Retina (tissue), 1 donor: ENCODE measurements at places on chromosomes 12 and 14.
A peak's percentile ranks its signal among the peaks of the same experiment; 100 is the strongest.

GRCh38 chr12:15839682-15840081 is 42.5 kb upstream of the STRAP start:
- DNase-seq = no peak

- DNase-seq = peak; percentile 94
Measured at GRCh38 chr12:55738123-55739024, 4.5 kb upstream of the GDF11 start.

DNA sequence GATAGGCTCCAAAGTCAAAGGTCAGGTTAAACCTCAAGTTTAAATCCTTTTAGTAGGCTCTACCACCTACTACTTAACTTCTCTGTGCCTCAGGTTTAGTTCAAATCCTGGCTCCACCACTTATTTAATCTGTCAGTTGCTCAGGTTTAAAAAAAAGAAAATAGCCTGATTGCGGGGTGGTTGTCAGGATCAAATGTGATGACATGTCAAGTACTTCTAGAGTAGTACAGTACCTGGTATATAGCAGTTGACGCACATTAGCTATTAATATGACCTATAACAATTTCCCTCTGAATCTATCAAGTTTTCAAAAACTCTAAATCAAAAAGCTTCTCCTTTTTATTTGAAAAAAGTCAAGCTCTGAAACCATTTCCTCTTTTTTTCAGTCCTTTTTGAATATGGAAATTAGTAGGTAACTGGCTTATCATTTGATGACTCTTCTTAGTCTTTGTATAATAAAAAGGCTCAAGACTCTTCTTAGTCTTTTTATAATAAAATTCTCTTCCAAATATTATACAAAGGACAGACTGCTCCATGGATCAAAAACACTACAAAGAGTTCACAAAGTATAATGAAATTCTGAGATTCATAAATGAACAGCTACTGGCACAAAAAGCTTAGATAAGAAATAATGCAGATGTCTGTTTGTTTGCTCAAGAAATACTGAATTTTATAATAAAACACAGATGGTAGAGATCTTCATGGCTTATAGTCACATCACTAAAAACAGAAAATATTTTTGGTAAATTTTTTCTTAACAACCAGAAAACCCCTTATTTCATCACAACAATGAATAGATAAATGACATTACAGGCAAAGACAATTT is 5.0 kb downstream of the OSBPL8 start:
- no peak for DNase-seq

DNA sequence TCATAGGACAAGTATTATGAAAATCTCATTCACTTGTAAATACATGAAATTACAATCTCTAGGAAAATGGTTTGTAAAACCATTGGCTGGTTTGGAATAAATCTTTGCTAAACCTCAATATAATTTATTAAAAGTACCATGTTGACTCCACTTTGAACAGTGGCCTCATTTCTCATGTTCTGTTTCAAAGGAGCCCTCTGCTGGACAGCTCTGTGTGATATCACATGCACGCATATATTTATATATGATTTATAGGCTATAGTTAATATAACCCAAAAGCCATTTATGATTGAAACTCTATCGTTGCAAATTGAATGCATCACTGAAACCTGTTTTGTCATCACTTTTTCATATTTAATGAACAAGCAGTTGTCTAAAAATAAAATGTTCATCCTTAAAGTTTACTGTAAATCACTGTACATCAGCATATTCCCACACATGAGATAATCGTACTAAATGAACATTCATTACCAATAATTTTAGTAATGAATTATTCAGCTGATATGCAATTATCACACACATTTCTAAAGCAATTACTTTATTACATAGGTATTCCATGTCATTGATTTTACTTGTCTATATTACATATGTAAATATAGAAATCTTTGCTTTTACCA is 493.8 kb downstream of the NPAS3 start:
- no peak for DNase-seq

GRCh38 chr12:54175200-54175963 is 13.4 kb downstream of the SMUG1 start:
- no peak for DNase-seq

DNA sequence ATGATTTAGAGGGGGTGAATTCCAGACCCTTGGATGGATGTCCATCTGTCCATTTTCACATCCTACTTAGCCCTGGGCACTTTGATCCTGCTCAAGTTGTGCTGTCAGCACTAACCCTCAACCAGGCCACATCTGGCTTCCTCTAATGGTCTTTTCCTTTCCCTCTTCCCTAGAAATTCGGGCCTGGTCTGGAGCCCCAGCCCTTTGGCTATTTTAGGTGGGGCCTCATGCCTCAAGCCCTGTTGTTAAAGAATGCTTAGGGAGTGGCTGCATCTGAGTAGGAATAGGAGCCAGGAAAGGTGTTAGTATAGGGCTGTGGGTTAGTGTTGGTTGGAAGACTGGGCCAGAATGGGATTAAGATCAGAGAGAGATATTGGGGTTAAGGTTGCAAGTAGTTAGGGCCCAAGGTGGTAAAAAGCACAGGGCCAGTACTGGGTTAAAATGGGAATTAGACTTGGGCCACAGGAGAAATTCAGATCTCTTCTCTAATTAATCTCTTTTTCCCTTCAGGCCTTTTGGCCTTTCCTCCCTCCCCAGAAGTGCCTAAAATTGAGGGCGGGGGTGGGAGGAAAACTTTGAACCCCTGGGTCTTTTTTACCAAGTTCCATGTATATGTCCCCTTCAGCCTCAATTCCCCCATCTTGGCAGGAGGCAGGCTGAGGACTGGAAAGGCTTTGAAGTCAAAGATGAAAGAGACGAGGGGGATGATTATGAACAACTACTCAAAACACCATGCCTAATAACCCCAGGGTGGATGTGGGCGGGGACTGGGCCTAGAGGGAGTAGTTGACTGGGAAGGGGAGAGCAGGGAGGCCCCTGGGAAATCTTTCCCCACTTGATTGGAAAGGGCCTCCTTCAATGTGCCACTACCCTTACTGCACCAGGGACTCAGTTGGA is 4.0 kb upstream of the ZNF385A start:
- peak; percentile 19 for DNase-seq

DNA sequence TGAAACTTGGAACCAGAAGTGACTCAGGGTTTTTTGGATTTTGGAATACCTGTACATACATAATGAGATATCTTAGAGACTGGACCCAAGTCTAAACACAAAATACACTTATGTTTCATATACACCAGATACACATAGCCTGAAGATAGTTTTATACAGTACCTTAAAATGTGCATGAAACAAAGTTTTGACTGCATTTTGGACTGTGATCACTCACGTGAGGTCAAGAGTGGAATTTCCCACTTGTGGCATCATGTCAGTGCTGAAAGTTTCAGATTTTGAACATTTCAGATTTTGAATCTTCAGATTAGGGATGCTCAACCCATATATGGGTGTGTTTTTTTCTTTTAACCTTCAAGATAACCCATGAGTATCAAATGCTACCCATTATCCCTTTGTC is 6.6 kb downstream of the SBNO1 start:
- DNase-seq = no peak

DNA sequence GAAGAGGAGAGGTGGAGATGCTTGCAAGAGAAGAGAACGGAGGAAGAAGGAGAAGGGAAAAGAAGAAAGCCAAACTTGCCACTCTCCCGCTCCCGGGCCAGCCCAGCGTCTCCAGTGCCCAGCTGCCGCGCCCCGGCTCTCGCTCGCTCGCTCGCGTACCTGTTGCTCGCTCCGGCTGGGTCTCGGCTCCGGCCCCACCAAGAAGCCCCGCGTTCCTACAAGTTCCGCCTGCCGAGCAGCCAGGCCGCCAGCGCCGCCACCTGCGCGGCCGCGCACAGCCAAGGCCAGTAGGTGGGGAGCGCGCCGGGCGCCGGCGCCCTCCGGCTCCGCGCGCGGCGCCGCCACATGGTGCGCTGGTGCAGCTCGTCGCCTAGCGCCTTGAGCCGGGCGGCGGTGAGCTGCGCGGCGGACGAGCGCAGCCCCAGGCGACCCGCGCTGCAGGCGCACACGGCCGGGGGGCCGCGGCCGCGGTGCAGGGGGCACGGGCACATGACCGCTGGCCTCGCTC is 370 bp downstream of the HRK start:
- DNase-seq = peak; percentile 65

- DNase-seq = no peak
Measured at GRCh38 chr14:53183611-53184010, 30.5 kb upstream of the DDHD1 start.

DNA sequence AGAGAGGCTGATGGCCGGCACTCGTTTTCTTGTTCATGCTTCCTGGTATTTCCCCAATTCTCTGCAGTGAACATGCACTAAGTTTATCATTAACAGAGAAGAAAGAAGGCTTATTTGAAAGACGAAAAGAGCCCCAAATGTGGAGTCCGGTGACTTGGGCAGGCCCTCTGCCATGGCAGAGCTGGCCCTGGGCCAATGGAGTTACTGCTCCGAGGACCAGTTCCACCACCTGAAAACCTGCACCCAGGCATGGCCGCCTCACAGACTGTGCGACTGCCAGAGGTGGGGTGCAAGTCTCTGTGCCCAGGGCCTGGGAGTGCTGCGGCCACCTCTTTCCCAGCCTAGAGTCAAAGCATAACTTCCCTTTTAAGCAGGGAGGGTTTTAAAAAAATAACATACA is 24.9 kb downstream of the DEGS2 start:
- DNase-seq = no peak

DNA sequence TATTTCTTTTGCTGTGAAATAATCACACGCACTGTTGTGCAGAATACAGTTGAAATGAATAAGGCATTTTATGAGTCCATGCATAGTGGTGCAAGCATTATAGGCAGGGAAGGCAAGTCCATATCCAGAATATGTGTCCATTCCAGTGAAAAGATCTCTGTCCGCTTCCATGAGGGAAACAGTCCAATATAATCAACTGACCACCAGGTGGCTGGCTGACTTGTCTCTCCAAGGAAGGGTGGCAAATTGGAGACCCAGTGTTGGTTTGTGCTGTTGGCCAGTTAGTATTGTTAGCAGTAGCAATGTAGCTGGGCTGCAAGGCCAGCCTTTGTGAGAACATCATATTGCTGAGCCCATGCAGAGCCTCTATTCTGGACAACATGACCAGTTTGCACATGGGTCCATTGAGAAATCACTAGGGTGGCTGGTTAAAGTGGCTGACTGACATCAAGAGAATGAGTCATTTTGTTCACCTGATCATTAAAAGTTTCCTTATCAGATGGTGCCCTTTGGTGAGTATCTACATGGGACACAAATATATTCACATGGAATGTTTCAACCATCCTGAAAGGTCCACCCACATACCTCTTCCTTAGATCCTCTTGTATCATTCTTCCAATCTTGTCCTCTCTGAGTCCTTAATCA is 17.3 kb upstream of the YAF2 start:
- no peak for DNase-seq

GRCh38 chr12:89863493-89863938 is 154.9 kb upstream of the ATP2B1 start:
- no peak for DNase-seq

- no peak for DNase-seq
Measured at GRCh38 chr12:52166672-52167071, 25.1 kb downstream of the KRT80 start.

- no peak for DNase-seq
Measured at GRCh38 chr14:61632401-61632800, 62.9 kb upstream of the HIF1A start.

- no peak for DNase-seq
Measured at GRCh38 chr14:59254911-59255545, 66.6 kb downstream of the DAAM1 start.

- DNase-seq = no peak
Measured at GRCh38 chr12:104825408-104825807, 132.7 kb downstream of the SLC41A2 start.

- DNase-seq = no peak
Measured at GRCh38 chr12:18290386-18290785, 29.1 kb downstream of the PIK3C2G start.
